Activated T-helper 1 cell treated with Interleukin-2 at 50 U/mL for 16 hours (primary cell): ENCODE measurements at places on chromosomes 11 and 22.
A peak's percentile ranks its signal among the peaks of the same experiment; 100 is the strongest.

DNA sequence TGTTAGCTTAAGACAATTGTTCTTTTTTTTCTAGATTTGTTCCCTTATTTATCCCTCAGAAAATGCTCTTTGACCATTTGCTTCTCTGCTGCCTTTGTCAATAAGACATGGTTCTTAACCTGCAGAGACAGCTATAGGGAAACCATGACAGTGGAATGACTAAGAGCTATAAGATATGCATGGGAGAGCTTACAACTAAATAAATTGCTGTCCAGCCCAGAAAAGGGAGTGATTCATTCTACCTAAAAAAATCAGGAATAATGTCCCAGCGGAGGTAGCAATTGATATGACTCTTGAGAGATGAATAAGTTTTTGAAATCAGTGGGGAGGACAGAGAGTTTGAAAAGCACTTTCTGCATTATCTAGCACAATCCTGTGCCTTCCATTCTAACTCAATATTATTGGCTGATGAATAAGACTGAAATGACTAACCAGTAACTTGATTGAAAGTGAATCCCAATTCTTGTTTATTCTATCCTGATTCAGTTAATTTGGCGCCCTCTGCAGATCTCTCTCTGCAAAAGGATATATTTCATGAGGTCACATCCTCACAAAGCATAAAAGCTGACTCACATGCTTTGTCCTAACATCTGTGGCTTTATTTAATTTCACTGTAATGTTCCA lies 680.5 kb upstream of the API5 start:
- DNase-seq = no peak

- no peak for DNase-seq
These were observed 2.1 kb downstream of the BARX2 start for GRCh38 chr11:129377739-129378138.

- no peak for DNase-seq
These were observed 1155.5 kb upstream of the TENM4 start for GRCh38 chr11:80596291-80596810.

- no peak for DNase-seq
These were observed at the start of gene PRR33 for GRCh38 chr11:1891831-1892115. PRR33 (minus strand) TSS chr11:1891895; CDS start chr11:1890584, 1,311 bp downstream.

GRCh38 chr22:27461470-27461869 lies 340.1 kb downstream of the MN1 start:
- no peak for DNase-seq

- no peak for DNase-seq
These were observed 1.1 kb upstream of the IGLL5 start for GRCh38 chr22:22886546-22886945.

GRCh38 chr11:57379732-57380131 lies 1.2 kb downstream of the PRG3 start:
- no peak for DNase-seq

DNA sequence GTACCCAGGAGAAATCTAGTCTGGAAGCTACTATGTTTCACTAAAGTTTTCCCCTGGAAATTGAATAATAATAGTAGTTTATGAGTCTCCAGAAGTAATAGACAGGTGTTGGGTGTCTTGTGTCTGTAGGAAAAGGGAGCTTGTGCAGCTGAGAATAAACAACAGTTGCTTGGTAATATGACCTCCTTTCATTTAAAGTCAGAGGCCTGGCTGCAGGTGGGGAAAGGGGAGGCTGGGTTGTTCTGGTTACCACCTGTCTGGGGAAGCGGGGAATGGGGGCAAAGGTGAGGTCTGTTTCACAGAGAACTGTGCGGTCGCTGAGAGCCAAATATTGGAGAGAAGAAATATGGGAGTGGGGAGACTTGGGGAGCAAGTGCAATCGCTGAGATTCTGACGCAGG lies 3.3 kb upstream of the GRAMD1B start:
- DNase-seq = no peak

DNA sequence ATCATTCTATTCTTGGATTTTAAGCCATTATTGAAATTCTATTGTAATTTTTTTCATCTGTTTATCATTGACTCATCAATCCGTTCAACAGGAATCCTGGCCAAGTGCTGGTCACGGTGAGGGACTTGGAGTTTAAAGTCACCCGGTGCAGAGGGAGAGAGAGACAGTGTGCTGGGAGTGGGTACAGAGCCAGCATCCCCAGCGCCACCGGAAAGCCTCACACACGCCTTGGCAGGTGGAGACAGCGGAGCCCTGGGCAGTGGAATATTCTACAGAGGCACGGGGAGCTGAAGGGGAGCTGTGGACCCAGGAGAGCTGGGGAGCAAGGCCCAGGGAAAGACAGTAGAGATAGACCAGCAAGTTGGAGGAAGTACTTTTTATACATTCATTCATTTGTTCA lies 787.6 kb downstream of the BRD1 start:
- DNase-seq = no peak

- peak; percentile 71 for DNase-seq
These were observed 11.4 kb downstream of the PACS1 start for GRCh38 chr11:66081505-66081904.

GRCh38 chr11:130689222-130689908 lies 226.9 kb downstream of the SNX19 start:
- no peak for DNase-seq

DNA sequence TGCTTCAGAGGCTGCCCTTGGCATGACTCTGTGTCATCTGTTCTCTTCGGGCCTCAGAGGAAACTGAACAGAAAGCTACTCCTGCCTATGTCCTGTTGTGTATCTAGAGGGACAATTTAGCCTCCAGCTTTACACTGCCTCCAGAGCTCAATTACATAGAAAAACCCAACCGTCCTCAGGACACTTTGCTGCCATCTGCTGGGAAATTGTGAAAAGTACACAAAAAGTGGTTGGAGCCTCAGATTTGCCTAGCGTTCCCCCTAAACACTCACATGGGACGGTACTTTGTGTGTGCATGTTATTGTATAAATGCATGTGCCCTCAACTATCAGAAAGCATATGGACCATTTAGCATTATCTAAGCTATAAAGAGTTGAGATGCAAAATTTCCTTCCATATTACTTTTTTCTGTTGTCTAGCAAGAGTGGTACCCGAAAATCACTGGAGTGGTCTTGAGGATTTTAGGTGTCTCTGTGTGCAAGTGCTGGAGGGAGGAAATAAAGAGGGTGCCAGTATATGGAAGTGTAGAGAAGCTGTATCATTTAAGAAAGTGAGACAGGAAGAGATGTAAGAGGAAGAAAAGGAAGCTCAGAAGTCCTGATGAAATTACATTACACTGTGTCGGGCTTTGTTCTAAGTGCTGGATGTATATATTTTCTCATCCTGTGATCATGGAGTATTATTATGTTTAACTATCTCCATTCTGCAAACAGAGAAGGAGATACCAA lies 8.7 kb upstream of the MS4A4E start:
- no peak for DNase-seq

GRCh38 chr11:45322111-45322705 lies 36.1 kb upstream of the SYT13 start:
- no peak for DNase-seq

DNA sequence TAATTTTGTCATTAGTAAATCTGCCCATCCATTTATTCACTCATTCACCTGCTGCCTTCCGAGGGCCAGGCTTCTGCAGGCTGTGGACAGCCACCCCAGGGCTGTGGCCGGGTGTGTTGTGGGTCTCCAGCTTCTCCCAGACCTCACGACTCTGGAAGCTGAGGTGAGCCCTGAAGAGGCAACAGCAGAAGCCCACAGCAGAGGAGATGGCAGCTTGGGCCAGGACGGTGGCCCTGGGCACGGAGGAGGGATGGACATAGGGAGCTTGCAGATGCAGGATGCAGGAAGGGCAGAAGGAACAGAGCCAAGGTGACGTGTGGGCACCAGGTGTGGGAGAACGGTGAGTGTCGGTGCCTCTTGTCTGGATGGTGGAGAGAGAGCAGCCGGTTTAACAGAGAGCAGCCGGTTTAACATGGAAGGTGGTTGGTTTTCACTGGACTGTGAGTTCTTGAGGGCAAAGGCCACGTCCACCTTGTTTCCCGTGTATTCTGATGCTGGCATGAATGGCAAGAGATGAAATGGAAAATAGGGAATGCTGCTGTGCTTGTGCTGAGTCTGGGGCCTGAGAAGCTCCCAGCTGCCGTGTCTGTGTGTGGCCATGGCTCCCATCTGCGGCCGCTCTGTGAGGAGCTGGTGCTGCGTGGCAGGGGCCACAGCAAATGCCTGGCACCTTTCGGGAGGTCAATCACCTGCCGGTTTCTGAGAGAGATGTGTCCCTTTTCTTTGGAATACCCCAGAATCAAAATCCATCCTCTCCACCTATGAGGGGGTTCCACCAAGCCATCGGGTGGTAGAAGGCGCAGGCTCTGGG lies 669.9 kb downstream of the BRD1 start:
- DNase-seq = no peak

- DNase-seq = no peak
These were observed 341.0 kb downstream of the ETS1 start for GRCh38 chr11:128246364-128246801.

GRCh38 chr11:66001942-66002647 lies at the start of the genes BANF1 and EIF1AD:
BANF1 (plus strand) TSS chr11:66002503; CDS start chr11:66003251, 748 bp downstream.
EIF1AD (minus strand) TSS chr11:66002157; CDS start chr11:66000389, 1,768 bp downstream.
- DNase-seq = peak; percentile 88

DNA sequence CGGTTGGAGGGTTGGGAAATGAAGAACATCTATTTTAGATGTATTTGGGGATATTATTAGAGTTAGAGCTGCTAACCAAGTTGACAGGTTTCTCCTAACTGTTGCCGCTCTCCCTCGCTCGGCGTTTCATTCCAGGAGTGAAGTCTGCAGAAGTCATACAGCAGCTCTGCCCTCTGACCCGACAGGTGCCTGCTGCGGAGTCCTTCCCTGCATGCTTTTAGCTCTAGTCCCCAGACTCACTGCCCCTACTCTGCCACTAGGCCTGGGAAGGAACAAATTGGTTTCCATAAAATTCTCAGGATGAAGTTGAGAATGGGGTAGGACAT lies 124.9 kb downstream of the DBX1 start:
- DNase-seq = no peak

- DNase-seq = no peak
These were observed 117.9 kb downstream of the ATG16L2 start for GRCh38 chr11:72932132-72932570.

- no peak for DNase-seq
These were observed 81.7 kb upstream of the NARS2 start for GRCh38 chr11:78656327-78656726.

- DNase-seq = no peak
These were observed 29.8 kb upstream of the EED start for GRCh38 chr11:86214710-86215109.

DNA sequence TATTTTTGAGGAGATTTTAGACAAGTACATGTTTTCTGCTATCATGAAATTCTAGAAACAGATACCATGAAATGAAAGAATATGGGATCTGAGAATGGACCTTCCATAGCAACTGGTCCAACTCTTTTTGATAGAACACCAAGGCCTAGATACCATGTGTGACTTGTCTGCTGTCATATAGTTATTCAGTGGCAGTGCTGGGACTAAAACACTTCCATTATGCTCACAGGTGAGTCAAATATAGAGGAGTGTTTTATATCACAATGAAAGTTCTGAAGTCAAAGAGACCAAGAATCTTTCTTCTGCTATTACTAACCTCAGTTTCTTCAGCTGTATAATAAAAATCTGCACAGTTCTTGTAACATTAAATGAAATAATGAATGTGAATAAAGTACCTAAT lies 276.9 kb downstream of the DCDC1 start:
- DNase-seq = no peak

DNA sequence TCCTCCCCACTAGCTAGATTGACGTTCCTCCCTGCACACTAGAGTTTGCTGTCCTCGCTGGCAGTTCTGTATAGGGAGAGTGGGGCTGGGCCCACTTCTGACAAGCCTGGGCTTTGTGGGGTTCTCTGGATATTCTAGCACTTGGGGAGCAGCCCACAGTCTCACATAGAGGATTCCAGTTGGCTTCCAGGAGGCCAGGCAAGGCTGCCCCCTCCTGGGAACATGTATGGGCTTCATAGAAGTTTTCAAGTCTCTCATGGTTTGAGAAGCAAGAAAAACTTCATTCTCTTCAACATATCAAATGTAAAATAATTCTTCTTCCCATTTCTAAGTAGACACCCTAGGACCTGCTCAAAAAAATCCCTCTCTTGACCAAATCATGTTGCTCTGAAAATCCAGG lies 87.5 kb downstream of the NAV2 start:
- no peak for DNase-seq

GRCh38 chr11:28836285-28837081 lies 728.3 kb downstream of the METTL15 start:
- DNase-seq = no peak

GRCh38 chr22:31578171-31578570 lies 81.8 kb downstream of the SFI1 start:
- no peak for DNase-seq

DNA sequence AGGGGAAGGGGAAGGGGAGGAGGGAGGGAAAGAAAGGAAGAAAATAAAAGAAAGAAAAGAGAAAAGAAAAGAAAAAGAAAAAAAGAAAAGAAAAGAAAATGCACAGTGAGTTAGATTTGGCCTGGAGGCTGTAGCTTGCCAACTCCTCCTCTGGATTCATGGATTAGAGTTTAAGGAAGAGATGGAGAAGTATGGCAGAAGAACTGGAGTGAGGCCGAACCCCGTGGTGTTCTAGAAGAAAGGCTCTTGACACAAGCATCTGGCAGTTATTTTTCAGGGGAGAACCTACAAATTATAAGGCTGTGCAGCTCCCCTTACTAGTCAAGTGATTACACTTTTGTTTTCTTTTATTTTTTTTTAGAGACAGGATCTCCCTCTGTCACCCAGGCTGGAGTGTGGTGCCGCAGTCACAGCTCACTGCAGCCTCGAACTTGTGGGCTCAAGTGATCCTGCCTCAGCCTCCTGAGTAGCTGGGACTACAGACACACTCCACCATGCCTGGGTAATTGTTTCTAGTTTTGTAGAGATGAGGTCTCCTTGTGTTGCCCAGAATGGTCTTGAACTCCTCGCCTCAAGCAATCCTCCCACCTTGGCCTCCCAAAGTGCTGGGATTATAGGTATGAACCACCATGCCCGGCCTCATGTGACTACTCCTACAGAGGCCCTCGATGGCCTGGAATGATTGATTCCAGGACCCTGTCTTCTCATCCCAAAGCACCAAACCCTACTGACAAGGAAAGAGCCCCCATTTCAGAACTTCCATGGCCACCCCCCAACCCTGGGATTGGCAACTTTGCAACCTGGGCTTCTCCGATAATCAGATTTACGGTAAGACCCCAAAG lies 19.5 kb downstream of the ZNF74 start:
- no peak for DNase-seq

GRCh38 chr11:73760135-73760678 lies 667 bp downstream of the RAB6A start:
- peak; percentile 1 for DNase-seq

DNA sequence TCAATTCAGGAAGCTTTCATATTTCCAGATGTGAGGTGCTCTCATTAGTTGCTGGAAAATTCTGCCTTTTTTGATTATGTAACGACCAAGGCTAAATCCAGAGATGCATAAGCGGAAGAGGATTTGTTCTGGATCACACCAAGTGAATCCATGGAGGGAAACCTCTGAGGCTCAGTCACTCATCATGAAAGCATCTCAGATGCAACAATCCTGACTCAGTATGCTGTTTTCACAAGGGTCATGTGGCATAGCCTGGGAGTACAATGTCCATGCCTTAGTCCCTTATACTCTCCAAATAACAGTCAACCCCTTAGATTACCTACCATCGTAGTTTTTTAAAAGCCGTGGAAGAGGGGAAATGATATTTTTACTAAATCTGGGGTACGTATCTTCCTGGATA lies 445.6 kb downstream of the NTM start:
- DNase-seq = no peak

GRCh38 chr22:49097171-49097925 lies 730.3 kb downstream of the BRD1 start:
- no peak for DNase-seq
